ENCODE measurements at places on chromosomes 4 and X.

- no peak for DNase-seq
These were observed 29.6 kb upstream of the ERVMER34-1 start for GRCh38 chr4:52780617-52781354.

- DNase-seq = peak; percentile 23
These were observed 1.3 kb upstream of the FAT1 start for GRCh38 chr4:186724864-186725468.

DNA sequence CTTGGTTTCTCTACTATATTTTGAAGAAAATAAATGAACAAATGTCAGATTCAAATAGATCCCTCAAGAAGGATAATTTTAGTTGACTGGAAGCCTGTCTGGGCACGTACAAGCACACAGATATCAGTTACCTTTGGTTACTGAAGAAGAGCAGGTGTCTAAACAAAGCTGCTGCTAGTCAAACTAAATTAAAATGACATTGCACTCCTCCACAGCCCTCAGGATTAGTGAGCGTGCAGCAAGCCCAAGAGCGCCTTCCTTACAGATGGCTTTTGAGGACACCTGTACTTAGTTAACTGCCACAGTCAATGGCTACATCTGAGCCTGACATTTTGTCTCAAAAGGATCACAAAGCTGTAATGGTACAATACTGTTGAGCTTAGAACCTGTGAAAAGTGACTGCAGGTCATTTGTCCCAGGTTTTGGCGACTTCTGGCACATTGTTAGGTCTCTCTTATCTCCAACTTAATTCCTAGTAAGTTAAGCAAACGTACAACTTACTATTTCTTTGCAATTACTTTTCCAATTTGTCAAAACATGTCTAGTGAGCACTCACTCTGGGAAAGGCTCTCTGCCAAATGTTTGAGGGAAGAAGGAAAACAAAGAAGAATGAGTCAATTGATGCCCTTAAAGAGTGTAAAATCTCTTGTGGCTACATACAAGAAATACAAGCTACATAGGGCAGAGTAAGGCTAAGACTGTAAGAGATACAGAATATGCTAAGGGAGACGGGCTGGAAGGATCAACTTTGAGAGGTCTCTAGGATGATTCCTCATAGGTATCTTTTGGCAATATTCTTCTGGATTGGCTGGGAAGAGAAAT lies 25.6 kb upstream of the DAPP1 start:
- DNase-seq = no peak

DNA sequence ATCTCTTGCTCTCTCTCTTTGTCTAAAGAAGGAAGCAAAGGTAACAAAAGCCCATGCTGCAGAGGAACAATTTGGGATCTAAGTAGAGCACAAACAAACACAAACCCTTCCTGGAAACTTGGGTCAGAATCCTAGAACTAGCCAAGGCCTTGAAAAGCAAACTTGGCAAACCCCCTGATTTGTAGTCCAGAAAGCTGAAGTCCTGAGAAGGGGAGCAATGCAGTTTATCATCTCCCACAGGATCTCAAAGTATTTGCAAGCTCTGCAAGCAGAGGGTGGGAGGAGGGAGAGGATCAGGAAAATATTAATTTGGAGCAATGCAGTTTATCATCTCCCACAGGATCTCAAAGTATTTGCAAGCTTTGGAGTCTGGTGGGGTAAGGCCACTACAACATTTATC lies 379.5 kb upstream of the FGF13 start:
- DNase-seq = no peak

DNA sequence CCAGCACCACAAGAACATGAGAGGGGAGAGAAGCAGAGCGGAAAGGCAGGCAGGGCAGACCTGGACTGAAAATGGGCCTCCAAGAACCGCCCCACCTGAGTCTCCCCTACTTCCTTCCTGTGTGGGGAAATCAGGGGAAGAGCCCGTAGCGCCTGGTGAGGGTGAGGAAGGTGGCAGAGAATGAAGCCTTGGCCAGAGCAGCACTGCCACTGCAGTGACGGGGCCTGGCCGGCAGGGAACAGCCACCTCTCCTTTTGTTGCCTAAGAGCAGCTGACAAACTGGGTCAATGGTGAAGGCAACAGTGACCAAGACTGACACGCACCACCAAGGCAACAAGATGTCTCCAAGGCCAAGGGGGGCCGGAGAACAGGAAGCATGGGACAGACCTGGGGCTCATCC lies 58.4 kb upstream of the CBR4 start:
- no peak for DNase-seq

- no peak for DNase-seq
These were observed 445.6 kb downstream of the FAT4 start for GRCh38 chr4:125760201-125760819.

GRCh38 chr4:133997436-133997835 lies 204.2 kb downstream of the PABPC4L start:
- DNase-seq = peak; percentile 8

GRCh38 chrX:75276666-75277065 lies 2.8 kb downstream of the UPRT start:
- no peak for DNase-seq

GRCh38 chrX:18428006-18428405 lies 2.6 kb downstream of the CDKL5 start:
- peak; percentile 1 for DNase-seq

GRCh38 chrX:40866893-40867292 lies 131.6 kb upstream of the MED14 start:
- DNase-seq = no peak

GRCh38 chr4:7334521-7335275 lies 100.0 kb downstream of the PSAPL1 start:
- DNase-seq = no peak

DNA sequence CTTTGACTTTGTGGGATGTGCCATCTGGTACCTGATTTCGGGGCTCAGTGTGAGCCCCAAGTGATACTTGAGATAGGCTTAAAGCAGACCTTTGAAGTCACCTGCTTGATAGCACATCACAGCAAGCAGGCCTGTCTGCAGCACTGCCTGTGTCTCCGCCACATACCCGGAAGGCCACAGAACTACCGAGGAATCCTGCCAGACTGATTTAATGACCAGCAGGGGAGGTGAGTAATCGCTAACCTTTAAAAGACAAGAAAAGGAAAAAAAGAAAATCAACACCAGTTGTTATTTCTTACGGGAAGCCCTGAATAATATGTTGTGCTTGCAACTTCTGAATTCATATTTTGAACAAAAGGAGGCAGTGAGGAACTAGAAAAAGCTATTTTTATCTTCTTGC lies 6.8 kb downstream of the PTCHD1 start:
- peak; percentile 28 for DNase-seq

GRCh38 chr4:88526221-88526815 lies 2.7 kb upstream of the PYURF start:
- DNase-seq = no peak

GRCh38 chrX:39753293-39753996 lies 344.3 kb downstream of the BCOR start:
- peak; percentile 50 for DNase-seq

GRCh38 chr4:72942565-72942964 lies 127.0 kb downstream of the COX18 start:
- DNase-seq = no peak

GRCh38 chrX:109707319-109707718 lies 25.7 kb downstream of the ACSL4 start:
- DNase-seq = no peak

GRCh38 chr4:132396636-132397035 lies 752.5 kb upstream of the PCDH10 start:
- DNase-seq = peak; percentile 18

DNA sequence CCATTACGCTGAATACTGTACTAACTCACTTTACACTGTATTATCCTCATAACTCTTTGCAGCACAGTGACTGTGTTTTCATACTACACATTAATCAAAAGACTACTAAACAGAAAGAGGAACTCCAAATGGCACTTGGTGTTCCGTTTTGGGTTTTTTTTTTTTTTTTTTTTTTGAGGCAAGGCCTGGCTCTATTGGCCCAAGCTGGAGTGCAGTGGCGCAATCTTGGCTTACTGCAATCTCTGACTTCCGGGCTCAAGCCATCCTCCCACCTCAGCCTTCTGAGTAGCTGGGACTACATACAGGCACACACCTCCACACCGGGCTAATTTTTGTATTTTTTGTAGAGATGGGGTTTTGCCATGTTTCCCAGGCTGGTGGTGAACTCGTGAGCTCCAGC lies 10.7 kb downstream of the KLHL8 start:
- no peak for DNase-seq

DNA sequence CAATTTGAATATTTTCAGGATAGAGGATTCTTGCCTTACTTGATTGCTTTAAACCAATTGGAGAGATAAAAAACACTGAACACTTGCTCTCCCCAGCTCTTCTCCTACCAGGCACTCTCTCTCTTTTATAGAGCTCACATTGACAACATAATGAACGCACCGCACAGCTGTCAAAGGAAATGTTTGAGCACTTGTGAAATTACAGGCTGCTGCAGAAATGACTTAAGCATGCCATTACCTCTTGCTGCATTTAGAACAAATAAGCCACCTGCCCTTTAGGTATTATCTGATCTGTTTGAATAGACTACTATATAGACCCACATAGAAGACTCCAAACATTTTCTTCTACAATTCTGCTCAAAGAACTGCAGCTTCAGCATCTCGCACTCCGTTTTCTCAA lies 227.7 kb downstream of the C4orf33 start:
- no peak for DNase-seq

DNA sequence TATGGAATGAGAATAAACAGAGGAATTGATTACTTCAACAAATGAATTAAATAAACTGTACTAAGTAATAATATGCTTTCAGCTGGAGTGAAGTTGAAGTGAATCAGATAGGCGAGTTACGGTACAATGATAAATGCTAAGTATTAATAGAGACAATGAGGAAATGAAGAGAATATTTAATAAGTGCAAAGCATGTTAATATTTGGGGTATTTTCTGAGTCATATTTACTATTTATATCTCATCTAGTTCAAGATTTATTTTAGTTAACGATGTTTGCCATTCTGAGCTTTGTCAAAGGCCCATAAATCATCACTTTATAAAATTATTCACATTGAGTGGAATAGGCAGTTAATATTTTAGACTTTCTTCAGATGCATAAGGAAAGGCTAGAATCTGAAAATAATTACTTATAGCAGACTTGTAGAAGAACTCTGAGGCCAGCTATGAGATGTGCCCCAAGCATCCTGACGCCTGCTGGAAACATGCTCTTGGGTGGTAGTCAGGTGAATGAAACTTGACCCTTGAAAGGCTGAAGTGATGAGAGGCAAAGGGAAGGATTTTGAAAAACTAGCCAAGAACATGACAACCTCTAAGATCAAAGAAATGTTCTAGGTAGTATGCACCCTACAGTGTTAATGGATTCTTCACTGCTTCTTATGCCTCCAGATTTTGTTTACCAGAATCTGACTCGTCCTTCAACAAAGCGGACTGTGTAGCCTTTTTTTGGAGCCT lies 133.8 kb upstream of the STIM2 start:
- DNase-seq = peak; percentile 53

- no peak for DNase-seq
These were observed 116.3 kb downstream of the UNC5C start for GRCh38 chr4:95432466-95432865.

- peak; percentile 11 for DNase-seq
These were observed 39.7 kb downstream of the TRIM61 start for GRCh38 chr4:164937576-164938270.

DNA sequence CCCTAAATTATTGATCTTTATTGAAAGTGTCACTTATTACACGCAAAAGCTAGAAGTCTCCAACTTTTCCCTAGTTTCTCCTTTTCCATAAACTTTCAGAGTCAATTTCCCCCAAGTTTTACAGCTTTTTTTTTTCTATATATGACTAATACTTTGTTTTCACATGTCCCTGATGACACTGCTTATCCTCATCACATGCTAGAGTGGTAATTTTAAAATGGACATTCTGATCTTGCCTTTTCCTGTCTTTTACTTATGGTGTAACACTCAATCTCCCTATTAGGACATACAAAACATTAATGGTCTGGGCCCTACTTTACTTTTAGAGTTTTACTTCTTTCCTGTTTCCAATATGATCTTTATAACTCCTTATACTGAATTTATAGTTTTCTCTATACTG lies 112.6 kb downstream of the ANK2 start:
- DNase-seq = no peak

GRCh38 chr4:183097231-183098018 lies 1.6 kb upstream of the WWC2 start:
- DNase-seq = no peak

DNA sequence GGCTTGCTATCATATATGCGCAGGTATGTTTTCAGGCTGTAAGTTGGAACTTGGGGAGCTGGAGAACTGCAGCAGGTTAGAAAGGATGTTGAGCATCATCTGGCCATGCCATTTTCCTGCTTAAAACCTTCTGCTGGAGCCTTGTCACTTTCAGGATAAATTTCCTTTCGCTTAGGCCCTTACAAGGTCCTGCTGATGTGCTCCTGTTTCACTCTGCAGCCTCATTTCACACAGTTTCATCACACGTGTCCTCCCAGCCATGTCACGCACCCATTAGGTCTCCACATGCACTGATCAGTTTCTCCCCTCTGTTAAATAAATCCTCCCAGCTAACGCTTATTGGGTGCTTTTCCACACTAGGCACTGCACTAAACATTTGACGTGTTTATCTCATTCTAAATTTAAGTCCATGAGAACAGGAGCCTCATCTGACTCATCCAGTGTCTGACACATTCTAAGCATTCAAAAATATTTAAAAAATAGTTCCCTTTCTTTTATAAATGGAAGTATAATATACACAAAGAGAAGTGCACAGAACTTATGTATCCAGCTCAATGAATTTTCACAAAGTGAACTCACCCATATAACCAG lies 14.5 kb downstream of the SOD3 start:
- DNase-seq = no peak

DNA sequence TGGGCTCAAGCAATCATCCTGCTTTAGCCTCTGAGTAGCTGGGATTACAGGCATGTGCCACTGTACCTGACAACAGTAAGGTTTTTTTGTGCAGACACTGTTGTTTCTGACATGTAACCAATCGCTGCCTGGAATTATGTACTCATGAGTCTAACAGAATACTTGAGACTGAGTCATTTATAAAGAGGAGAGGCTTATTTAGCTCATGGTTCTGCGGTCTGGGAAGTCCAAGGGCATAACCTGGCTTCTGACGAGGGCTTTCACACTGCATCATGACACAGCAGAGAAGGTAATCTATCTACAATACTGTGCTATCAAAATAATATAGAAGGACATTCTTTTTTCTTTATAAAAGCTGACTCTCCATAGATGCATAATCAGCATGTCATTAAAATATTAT lies 115.5 kb upstream of the STOX2 start:
- no peak for DNase-seq

DNA sequence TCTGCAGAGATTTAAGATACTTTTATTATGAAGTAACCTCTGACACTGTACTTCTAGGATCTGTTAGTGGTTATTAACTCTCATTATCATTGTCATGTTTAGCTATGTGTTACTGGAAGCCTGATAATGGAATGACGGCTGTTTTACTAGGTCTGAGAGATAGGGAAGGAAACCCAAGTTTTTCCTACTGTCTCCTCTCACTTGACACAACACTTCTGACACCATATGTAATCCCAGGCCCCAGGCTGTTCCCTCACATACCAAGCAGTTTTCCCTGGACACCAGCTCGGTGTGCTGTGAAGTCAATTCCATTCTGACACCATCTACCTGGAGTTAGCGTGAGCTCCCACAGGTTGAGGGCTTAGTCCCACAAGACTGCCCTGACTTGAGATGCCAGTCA lies 85.6 kb downstream of the ZNF674 start:
- DNase-seq = no peak
